Dermis blood vessel endothelial cell (primary cell): ENCODE measurements at places on chromosomes 1 and 21. TPM values are rescaled to one million over a fixed set of nuclear protein-coding genes. Genes with fewer than 3 reads are reported as not detected.

The S100A16 gene
- 581 and 601 TPM in 2 replicates for total RNA-seq

The IQGAP3 gene
- total RNA-seq: 7.3 and 37.9 TPM in 2 replicates

The UMODL1 gene
- total RNA-seq: not detected in 2 replicates

The CTH gene
- 1.0 and 1.5 TPM in 2 replicates for total RNA-seq

The TRIM67 gene
- total RNA-seq: not detected in 2 replicates

The ILDR2 gene
- total RNA-seq: under 0.01 and 1.0 TPM in 2 replicates

The OR2AK2 gene
- not detected in 2 replicates for total RNA-seq

The CALML6 gene
- total RNA-seq: 0.34 TPM in 1 of 2 replicates, not detected in the other

The BEST4 gene
- total RNA-seq: not detected in 2 replicates

The LRRC38 gene
- 0.09 and 0.17 TPM in 2 replicates for total RNA-seq

The TFAP2E gene
- total RNA-seq: 0.14 and 0.17 TPM in 2 replicates

The VWA5B1 gene
- total RNA-seq: not detected in 2 replicates

The SPRR5 gene
- total RNA-seq: not detected in 2 replicates

The SLAMF6 gene
- not detected in 2 replicates for total RNA-seq
